Kidney epithelial cell (primary cell): ENCODE measurements at places on chromosomes 5 and 9.

DNA sequence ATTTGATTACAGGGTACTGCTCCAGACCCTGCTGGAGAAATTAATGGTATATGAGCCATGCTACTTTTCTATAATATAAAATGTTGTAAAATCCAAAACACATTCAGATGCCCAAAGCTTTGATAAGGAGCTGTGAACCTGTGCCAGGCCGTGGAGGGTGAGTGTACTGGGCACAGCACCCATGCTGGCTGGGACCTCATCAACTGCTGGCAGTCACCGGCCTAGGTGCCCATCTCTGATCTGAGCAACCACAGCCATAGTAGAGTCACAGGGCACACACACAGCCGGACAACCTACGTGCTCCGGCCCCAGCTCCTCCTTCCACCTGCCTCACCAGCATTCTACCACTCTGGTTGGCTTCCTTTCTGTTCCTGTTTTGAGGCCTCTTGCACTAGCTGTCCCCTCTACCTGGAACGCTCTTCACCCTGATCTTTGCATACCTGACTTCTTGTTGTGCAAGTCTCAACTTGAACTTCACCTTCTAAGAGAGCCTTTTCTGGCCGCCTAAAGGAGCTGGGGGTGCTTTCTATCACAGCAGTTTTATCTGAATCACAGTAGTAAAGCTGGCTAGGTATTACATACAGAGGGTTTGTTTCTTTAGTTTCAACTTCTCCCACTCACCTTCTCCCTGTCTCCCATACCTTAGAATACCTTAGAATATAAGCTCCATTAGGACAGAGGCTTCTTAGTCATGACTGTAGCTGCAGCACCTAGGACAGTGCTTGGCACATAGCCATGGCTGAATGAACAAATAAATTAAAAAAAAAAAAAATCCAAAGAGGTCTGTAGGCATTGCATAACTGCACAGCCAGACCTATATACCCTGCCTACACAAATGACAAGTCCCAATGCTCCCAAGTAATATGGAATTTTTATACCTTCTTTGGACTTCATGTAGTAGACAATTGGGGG, 51.7 kb downstream of the MED27 start:
- DNase-seq, result no peak

GRCh38 chr9:13430368-13431221, 151.1 kb upstream of the MPDZ start:
- DNase-seq, result no peak

DNA sequence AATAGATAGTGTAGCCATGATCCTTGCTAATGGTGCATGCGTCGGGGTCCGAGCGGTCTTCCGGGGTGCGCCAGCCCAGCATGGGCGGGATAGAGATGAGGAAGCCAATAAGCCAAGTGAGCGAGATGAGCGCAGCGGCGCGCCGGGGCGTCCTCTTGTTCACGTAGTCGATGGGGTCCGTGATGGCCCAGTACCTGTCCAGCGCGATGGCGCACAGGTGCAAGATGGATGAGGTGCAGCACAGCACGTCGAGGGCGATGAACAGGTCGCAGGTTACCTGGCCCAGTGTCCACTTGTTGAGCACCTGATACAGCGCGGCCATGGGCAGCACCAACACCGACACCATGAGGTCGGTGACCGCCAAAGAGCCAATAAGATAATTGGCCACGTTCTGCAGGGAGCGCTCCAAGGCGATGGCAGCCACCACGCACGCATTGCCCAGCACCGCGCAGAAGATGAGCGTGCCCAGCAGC, 1.1 kb downstream of the HTR1A start:
- no peak for DNase-seq

GRCh38 chr9:89223396-89223977, 44.9 kb upstream of the SHC3 start:
- no peak for DNase-seq

DNA sequence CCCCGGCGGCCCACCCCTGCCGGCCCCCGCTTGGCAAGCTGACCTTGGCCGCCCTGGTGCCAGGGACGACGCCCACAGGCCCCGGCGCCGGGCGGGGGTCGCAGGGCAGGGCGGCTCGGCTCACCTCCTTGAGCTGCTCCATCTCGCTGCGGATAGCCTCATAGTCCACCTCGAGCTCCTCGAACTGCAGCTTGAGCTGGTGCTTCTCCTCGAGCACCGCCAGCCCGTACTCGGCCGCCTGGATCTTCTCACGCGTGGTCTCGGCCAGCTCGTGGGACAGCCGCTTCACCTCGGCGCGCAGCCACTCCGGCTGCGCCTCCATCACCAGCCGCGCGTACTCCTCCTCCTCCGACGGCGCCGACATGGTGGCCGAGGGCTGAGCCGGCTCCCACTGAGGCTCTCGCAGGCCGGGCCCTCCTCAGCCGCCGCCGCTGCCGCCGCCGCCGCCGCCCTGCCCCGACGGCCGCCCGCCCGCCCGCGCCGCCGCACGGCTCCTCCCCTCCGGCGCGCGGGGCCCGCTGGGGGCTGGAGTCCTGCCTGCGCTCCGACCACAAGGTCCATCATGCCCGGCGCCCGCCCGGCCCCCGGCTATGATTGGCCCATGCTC, at the start of gene BICD2:
BICD2 (minus strand) TSS at position 453 of the 607 bp plus-strand sequence; CDS start at position 364, 89 bp downstream.
- DNase-seq, result no peak

GRCh38 chr5:172902497-172903472, 56.4 kb upstream of the RPL26L1 start:
- DNase-seq, result peak; percentile 87

- peak; percentile 77 for DNase-seq
These were observed 43.3 kb upstream of the NCS1 start for GRCh38 chr9:130128733-130129431.
